Fibroblast of gingiva (primary cell): ENCODE measurements at places on chromosomes 1 and 21.
A peak's percentile ranks its signal among the peaks of the same experiment; 100 is the strongest.

- DNase-seq, result no peak
Measured at GRCh38 chr1:12433323-12434053, 184.5 kb downstream of the DHRS3 start.

DNA sequence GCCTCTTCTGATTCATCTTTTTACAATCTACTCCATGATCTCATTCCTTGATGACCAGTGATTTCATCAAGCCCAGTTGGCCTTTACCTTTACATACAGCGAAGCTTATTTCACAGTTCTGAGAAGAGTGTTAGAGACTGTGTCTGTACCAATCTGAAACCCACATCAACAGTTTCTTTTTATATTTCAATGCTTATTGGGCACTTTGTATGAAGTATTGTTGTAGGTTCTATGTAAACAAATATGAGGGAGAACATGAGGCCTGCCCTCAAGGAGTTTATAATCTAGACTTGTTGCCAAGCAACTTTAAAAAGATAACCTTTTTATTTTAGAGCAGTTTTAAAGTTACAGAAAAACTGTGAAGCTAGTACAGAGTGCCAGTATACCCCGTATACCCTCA, 27.5 kb upstream of the RWDD3 start:
- no peak for DNase-seq

DNA sequence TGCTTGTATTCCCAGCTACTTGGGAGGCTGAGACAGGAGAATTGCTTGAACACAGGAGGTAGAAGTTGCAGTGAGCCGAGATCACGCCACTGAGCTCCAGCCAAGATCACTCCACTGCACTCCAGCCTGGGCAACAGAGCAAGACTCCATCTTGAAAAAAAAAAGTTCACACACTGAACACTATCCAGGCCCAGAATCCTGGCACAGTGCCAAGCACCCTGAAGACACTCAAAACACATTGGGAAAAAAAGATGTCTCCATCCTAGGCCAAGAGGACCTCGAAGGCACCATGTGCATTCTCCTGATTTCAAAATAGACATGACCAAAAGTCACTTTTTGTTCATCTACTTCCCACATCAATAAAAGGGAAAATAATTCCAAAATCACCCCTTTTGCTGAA, 38.7 kb downstream of the SLC9A1 start:
- no peak for DNase-seq

DNA sequence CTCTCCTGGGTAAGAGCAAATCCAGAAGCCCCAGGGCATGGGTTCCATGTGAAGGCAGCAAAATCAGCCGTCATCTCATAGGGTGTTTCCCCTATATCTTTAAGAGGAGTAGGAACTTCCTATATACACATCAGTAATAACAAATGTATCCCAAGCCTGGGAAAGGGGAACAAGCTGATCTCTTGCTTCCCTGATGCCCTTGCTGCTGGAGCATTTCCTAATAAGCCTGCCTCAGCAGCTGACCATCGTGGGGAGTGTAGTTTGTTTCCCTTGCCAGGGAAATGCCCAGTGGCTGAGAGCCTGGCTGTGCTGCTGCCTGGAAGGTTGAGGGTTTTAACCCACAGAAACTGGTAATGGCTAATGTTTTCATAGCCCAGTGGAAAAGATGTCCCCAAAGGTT, 177.0 kb downstream of the NPHP4 start:
- no peak for DNase-seq

- no peak for DNase-seq
Measured at GRCh38 chr1:50112193-50112592, 3.5 kb downstream of the ELAVL4 start.

GRCh38 chr1:162905174-162906158, 44.5 kb upstream of the CCDC190 start:
- DNase-seq, result peak; percentile 56

DNA sequence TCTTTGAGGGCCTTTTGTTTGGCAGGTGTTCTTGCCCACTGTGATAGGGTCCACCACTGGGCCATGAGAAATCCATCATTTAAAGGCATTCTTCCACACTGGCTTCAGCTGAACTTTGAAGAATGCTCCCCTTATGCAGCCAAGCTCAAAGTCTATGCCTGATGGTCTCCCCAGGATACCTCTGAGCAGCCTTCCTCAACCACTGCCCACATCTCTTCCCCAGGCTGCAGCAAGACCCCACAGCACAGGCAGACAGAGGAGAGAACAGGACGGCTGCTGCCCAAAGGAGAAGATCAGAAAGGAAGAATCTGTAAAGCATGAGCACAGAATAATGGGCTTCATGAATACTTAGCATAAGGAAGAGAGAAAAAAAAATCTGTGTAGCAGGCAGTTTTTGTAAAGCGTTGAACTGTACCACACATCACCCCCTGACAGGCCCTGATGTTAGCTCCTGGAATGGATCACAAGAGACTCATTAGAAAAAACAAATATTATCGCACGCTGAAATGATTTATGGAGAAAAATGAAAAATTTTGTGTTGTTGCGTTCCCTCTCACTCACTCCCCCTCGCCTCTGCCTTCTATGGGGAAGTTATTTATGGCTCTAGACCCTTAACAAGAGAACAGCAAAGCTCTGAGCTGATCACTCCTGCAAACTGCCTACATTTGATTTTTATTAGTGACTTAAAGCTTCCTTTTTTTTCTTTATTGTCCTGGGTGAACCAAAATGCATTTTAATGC, 134.1 kb downstream of the TMEM53 start:
- no peak for DNase-seq

DNA sequence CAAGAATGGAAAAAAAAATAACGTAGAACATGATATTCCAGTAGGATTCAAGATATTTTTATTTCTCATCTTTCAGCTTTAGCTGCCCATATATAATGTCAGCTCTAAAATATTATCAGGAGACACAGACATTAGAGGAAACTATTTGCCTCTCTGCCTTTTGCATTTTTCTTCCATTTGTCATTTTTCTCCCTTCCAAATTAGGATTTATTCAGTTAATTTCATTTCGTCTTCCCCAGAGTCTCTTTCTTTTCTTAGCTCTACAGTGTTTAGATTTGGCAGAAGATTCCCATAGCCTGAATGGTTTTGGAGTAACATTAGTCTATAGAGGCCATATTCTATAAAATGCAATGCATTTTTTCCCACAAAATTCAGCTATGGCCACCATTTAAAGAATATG, 5.1 kb upstream of the ENAH start:
- no peak for DNase-seq
